ENCODE measurements at places on chromosomes 5 and 9.

GRCh38 chr5:96628406-96628805 lies 33.8 kb upstream of the CAST start:
- DNase-seq: no peak

GRCh38 chr5:73823508-73823925 lies 197.5 kb downstream of the ARHGEF28 start:
- DNase-seq: no peak

- DNase-seq: no peak
These were observed 240.5 kb upstream of the CCNH start for GRCh38 chr5:87653242-87653641.

- no peak for DNase-seq
These were observed 68.9 kb downstream of the RASEF start for GRCh38 chr9:82993856-82994605.

DNA sequence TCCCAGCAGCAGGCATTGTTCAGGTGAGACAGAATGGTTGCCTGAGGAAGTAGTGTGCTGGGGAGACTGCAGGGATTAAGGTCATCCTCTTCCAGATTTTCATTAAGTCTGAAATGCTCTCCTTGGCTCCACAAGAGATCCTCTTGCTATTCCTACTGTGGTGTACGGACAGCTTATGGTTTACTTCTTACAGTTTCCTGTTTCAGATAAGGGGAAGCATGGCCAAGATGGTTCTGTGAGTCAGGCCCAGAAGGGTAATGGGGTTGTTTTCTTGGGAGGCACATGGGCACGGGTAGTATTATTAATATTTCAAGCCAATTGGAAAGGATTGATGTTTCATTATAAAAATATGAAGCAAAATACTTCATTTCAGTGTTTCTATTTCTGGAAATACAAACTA lies 42.9 kb downstream of the GLRX start:
- no peak for DNase-seq

DNA sequence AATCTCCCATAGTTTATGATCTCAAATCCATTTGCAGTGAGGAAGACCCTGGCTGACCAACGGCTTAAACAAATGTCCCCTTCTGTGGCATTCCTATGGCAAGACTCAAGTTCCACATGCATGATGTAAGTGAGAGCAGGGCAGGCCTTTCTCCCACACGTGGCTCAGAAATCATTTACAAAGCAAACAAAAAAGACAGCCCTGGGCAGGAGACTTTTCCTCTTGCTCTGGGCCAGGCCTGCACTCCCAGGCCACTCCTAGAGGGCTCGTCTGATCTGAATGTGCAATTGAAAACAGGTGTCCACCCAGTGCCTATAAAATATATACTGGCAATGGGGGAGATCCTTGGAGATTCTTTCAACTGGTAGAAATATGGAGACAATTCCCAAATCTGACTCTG lies 123.1 kb downstream of the DMRT2 start:
- no peak for DNase-seq

GRCh38 chr5:151227918-151228447 lies 4.1 kb upstream of the CCDC69 start:
- DNase-seq: no peak

- no peak for DNase-seq
These were observed 458.2 kb downstream of the GADD45G start for GRCh38 chr9:90062982-90063381.

DNA sequence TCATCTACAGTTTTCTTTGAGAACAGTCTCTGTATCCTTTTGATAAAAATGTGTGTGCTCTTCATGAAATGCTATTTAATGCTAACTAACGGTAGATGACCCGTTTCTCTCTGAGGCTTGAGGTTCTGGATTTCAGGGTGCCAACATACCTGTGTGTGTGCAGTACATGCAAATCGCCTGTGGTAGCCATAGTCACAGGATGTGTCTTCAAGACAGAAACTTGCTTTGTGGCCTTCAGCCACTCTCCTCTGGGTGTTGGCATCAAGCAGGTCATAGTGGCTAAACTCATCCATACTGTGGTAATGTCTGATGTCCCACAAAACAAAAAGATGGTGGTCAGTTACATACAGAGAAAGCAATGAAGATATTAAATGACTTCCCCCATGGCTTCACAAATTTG lies 4.2 kb downstream of the LOX start:
- DNase-seq: no peak

DNA sequence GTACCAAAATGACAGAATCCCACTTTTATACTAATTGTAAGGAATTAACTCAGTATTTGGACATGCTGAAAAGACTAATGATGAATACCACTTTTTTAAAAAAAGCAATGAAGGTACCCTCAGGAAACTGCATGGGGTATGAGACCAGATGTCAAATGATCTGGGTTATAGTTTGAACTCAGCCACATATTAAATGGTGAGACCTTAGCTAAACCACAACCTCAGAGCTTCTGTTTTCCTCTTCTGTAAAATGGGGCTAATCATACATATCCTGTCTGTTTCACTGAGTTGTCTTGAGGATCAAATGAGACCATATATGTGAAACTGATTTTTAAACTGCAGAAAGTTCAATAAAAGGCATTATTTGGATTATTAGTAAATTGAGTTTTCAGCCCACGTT lies 238.4 kb downstream of the AP3B1 start:
- no peak for DNase-seq

- no peak for DNase-seq
These were observed 429.3 kb downstream of the CCDC171 start for GRCh38 chr9:15982182-15982581.

GRCh38 chr5:181160152-181160754 lies 12.9 kb downstream of the OR2V2 start:
- peak; percentile 43 for DNase-seq

- no peak for DNase-seq
These were observed 7.8 kb downstream of the FAM81B start for GRCh38 chr5:95398989-95399388.

GRCh38 chr5:26828294-26828693 lies 210.1 kb downstream of the CDH9 start:
- no peak for DNase-seq

DNA sequence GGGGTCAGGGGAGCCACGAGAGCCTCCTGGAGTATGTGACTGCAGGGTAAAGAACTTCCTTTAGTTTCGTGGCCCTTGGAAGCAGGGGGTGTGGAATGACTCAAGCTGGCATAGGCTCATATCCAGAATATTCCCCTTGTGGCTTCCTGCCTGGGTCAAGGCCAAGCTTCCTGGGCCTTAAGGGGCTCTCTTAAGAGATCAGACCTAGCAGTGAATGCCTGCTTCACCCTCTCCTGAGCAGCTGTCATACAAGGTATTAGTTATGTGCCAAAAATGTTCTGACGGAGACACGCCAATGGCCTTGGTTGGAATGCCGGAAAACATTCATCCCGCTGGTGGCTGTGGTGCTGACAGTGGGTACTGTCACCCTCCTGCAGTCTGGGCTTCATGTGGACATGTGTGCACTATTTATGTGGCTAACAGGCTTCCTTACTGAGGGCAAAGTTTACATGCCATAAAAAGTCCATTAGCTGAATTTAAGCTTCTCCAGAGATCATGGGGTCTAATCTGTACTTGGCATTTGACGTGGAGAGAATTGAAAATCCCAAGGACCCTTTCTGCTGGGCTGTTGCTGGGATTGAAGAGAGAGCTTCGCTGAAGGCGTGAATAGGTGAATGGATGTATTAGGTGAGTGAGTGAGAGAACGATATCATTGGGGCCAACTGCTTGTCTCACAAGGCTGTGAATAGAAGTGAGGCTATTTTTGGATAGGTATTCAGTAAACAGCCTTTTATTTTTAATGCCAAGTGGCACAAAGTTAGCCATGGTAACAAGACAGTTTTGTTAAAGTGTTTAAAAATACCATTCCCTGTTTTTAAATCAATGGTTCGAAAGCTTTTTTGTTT lies 156.8 kb downstream of the MACROH2A1 start:
- DNase-seq: no peak

DNA sequence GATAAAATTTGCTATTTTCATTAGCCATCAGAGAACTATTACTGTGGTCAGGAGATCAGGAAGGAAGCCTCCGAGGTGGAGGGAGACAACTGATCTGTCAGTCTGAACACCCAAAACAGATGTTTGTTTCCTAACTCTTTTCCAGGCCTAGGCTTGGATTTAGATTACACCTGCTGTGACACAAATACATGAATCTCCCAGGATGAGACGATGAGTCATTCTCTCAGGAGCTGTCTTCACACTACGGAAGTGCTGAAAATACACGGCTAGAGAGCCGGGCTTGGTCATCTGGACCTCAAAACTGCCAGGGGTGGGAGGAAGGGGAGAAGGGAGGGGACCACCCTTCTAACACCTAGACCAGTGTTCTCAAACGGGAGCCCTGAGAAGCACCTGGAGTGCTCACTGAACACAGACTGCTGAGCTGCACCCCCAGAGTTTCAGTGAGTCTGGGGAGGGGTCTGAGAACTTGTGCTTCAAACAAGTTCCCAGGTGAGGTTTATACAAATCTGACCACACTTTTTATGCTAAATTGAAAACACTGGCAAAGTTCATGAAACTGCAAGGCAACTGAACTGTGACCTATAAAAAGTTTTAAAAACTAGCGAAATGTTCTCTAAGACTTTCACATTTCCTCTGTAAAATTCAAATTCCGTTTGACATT lies 80.3 kb upstream of the EQTN start:
- DNase-seq: no peak

DNA sequence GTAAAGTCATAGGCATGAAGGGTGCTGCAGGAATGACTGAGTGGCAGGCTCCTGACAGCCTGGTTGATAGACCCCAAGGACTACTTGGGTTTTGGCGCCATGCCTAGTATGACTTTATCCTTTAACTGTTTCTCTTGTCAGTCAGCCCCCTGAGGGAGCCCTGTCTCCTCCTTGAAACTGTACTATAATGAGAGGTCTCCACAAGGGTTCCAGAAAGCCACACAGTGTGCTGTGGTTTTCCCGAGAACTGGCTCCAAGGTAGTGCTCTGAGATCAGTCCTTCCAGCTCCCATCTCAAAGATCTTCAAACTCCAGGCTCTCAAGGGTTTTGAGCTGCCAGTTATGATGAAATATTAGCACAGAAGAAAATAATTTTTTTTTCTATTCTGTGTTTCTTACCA lies 26.7 kb upstream of the TNC start:
- no peak for DNase-seq

DNA sequence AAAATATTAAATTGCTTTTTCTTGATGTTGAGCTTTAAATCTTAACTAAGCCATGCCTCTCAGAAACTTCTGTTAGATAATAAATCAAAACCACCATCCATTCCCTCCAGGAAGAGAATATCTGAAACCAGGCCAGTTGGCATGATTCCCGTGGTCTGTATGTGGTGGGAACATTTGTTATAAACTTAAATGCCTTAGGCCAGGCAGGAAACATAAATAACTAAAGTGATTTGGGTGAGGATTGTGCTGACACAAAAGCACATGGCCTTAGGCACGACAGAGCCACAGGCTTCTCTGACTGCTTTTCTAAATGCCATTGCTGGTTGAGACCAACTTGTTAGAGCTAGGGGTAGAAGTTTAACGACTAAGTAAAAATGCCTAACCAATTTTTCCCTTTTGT lies 255.9 kb downstream of the GABRG2 start:
- DNase-seq: no peak

GRCh38 chr5:139342423-139342723 lies 719 bp downstream of the PAIP2 start:
- DNase-seq: no peak

- DNase-seq: no peak
These were observed 377.7 kb downstream of the PIK3R1 start for GRCh38 chr5:68593211-68593671.

DNA sequence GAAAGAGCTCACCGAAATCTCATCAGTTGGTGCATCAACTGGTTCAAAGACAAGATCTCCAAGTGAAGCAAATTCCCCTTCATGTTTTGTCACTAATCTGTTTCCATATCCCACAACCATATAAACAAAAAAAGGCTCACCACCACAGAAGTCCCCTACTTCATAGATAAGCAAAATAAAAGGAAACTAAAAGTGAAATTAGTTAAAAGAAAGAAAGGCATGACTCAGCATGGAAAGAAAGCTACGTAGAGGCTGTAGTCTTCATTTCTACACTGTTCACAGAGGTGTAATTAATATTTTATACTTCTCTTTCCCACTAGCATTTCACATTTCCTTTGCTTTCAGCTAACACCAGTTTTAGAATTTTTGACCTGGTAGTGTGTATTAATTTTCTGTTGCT lies 208.0 kb downstream of the CYLC2 start:
- DNase-seq: no peak

DNA sequence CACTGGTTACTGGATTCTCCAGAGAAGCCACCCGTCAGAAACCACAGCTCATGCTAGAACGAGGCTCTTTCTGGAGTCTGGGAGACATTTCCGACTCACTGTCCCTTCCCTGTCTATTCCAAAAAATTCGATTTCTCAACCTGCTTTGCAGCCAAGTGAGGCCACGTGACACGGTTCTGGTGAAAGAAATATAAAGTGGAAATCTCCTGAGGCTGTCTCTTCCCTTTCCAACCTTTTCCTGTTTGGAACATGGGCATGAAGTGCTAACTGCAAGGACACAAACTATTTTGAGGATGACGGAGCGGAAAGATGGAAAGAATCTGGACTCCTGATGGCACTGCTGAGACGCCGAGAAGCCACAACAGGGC lies 6.1 kb upstream of the PTGS1 start:
- no peak for DNase-seq

GRCh38 chr9:3403315-3403714 lies 122.5 kb downstream of the RFX3 start:
- no peak for DNase-seq

GRCh38 chr9:75001719-75002421 lies 26.2 kb downstream of the CARNMT1 start:
- no peak for DNase-seq
